Foreskin keratinocyte (primary cell): ENCODE measurements at places on chromosomes 3 and 15. TPM values are rescaled to one million over a fixed set of nuclear protein-coding genes. Genes with fewer than 3 reads are reported as not detected.

- no peak for DNase-seq
Measured at GRCh38 chr15:67093504-67093862, 28.1 kb downstream of the SMAD3 start.

DNA sequence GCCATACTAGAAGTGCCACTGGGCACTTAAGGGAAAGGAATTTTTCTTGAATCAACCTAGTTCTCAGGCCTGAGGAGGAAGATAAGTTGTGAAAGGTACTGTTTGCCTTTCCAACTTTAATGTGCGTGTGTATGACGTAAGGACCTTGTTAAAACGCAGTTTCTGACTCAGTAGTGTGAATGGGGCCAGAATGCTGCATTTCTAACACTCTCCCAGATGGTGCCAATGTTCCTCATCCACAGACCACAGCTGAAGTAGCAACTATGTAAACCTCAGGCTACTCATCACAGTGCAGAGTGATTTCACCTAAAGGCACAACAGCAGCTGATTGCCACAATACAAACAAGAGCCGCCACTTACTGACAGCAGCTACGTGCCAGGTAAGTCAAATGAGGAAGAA is 103.6 kb downstream of the OTOL1 start:
- DNase-seq = no peak

DNA sequence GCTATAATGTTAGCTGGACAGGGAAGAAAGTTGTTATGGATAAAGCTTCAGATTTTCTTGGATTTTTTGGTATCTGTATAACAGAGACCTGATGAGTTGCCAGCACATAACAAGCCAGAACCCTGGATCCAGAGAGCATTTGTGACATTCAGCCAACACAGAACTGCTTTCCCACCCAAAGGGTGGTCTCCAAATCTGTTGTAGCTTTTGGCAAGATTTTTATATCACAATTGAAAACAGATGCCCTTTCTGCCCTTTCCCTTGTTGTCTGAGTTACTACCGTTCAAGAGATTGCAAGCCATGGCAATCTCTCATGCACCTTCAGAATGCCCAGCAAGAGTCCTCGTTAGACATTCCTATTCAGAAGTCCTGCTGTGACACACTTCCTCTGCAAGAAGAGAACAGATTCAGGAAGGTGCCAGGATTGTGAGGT is 107.6 kb upstream of the FGF7 start:
- no peak for DNase-seq

DNA sequence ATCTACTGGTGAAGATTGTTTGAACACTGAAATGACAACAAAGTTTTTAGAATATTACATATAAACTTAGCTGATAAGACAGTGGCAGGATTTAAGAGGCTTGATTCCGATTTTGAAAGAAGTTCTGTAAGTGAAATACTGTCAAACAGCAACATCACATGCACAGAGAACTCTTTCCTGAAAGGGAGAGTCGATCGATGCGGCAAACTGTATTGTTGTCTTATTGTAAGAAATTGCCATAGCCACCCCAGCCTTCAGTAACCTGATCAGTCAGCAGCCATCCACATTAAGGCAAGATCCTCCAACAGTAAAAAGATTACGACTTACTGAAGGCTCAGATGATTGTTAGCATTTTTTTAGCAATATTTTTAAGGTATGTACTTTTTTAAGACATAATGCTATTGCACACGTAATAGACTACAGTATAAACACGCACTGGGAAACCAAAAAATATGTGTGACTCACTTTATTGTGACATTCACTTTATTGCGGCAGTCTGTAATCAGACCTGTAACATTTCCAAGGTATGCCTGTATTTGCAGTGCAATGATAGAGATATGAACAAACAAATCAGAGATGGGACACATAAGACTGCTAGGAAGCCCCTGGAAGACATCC is 225.6 kb upstream of the UBE2E1 start:
- DNase-seq = peak; percentile 63

- DNase-seq = no peak
Measured at GRCh38 chr3:47394881-47395280, 14.1 kb downstream of the PTPN23 start.

GRCh38 chr3:122055215-122055614 is at the start of gene CD86:
Gene CD86, plus strand, starts transcription at chr3:122055362. Its CDS starts 128 bp downstream, at chr3:122055490.
- DNase-seq = no peak

- DNase-seq = no peak
Measured at GRCh38 chr3:194458131-194458530, 28.7 kb downstream of the ATP13A3 start.

DNA sequence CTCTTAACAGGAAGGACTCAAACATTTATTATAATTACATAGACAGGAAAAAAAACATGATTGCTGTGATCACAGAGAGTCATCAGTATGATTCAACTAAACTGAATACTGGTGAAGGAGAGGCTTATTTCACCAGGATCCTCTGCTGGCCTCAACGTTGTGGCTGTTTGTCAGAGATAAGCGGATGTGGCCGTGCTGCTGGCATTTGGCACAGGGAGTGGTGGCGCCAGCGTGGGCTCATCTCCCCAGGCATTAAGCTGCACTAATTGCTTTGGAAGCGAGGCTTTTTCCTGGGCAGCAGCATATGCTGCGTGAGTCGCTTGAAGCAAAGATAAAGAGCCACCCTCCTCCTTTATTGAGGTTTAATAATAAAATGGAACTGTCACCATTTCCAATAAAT is 306.7 kb downstream of the LRTM1 start:
- DNase-seq = no peak

GRCh38 chr15:90782442-90782841 is 65.3 kb downstream of the BLM start:
- no peak for DNase-seq

DNA sequence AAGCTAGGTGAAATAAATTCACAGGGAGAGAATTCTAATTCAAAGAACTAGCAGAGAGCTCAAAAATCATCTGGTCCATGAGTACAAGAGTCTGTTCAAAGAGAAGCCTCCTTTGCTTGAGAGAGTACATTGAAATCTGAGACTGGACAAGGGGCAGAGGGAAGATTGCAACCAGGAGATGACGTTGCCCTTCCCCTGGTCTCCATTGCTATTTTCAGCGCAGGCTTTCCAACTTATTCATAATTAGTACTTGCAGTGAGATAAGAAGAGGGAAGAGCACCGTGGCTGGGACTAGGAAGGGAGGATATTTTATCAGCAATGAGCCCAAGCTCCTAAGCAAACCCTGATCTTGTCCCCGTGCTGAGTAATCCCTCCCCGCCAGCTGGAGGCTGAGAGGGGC is 251.8 kb upstream of the RORA start:
- no peak for DNase-seq

GRCh38 chr15:45449916-45450867 is 71.8 kb upstream of the GATM start:
- no peak for DNase-seq

DNA sequence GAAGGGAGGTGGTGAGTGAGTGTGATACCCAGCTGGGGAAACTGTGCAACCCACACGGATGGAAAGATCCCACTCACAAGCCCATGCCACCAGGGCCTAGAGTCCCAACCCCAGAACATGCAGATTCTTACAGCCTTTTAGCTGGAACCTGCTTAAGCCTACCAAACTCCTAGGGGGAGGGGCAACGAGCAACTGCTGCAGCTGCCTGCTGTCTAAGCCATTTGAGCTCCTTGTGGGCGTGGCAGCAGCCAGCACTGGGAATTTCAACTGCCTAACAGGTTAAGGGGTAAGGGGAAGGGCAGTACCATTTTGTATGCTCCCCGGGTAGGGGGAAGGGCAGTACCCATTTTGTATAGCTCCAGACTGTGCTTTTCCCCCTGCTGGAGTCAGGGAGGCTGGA is 673.2 kb upstream of the BCHE start:
- no peak for DNase-seq

DNA sequence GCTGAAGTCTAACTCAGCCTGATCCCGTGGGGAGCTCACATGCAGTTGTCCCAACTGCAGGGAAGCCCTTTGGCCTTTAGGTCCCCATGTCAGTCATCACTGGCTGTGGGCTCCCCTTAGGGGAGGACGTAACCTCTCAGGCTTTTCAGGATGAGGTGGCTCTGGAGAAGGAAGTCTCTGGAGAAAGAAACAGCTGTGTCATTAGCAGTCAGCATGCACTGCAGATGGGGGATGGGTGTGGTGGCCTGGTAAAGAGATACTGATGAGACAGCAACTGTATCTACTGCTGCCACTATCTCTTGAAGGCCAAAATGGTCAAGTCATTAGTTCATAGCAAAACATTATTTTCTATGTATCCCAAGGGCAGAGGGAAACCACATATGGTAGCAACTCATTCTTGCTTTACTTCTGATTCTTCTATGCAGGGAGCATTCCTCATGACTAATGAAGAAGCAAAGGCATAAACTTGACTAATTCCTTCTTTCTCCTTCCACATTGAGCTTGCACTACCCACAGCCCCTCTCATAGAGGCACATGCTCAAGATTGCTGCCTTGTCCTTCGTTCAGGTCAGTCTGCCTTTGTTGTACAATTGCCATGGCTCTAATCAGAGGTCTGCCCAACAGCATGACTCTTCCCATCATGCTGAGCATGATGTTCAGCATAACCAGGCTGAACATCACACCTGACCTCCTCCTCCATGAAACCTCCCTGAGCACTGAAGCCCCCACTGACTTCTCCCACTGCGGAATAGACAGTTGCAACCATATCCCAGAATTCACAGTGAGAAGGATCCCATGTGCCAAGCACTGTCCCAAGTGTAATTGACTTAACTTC is 47.8 kb upstream of the TMEM158 start:
- no peak for DNase-seq

DNA sequence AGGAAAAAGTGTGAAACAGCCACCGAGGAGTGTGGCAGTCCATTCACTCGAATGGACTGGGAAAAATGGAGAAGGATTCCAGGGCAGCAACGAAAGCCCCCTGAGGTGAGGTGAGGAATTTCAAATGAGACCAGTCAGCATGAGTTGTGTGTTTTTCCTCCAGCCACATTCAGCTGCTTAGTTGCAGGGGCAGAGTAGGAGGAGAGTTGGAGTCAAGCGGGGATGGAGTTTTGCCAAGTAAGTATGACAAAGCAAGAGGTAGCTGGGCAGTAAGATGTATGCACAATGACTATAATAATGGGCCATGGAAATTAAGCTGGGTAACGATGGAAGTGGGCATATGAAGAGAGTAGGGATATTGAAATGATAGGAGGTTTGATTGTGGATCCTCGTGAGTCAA is 64.4 kb downstream of the CCDC54 start:
- no peak for DNase-seq

GRCh38 chr15:100330629-100331215 is 11.1 kb downstream of the ADAMTS17 start:
- DNase-seq = no peak

- no peak for DNase-seq
Measured at GRCh38 chr3:13685721-13686120, 136.8 kb downstream of the FBLN2 start.

GRCh38 chr3:195885036-195885891 is 23.1 kb downstream of the TNK2 start:
- DNase-seq = no peak

- no peak for DNase-seq
Measured at GRCh38 chr15:80898040-80898439, 91.6 kb downstream of the MESD start.

DNA sequence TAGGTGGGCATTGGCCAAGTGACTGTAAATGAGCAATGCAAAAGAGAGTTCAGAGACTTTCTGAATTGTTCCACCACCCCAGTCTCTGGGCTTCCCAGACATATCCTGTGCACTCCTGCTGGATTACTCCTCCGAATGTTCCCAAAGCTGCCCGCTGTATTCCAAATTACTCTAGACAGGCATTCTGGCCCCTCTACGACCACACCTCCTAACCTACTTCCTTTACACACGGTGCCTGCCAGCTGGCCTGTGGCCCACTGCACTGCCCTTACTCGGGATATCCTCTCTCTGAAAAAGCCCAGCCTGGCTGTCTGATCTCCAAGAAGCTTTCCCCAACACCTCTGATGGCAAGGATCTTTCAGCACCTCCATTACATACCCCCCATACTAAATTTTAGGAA is 66.6 kb downstream of the DUT start:
- DNase-seq = no peak

- no peak for DNase-seq
Measured at GRCh38 chr3:23601091-23601822, 204.5 kb upstream of the UBE2E1 start.

The IQCH gene
- 2.6 and 3.3 TPM in 2 replicates for total RNA-seq

The DPH3 gene
- total RNA-seq = 18.5 and 20.4 TPM in 2 replicates

The MINDY4B gene
- not detected in 2 replicates for total RNA-seq

The HTR3E gene
- total RNA-seq = not detected in 2 replicates

The FMN1 gene
- 1.7 TPM in 2 replicates for total RNA-seq

The LRRC31 gene
- total RNA-seq = not detected in 2 replicates

The SLC22A13 gene
- 0.17 and 0.21 TPM in 2 replicates for total RNA-seq

The FEZF2 gene
- not detected in 2 replicates for total RNA-seq

The DNAH12 gene
- total RNA-seq = under 0.01 TPM in 1 of 2 replicates, not detected in the other

The UTS2B gene
- 0.11 TPM in 1 of 2 replicates, not detected in the other for total RNA-seq

The GOLGA6L10 gene
- 0.63 and 1.2 TPM in 2 replicates for total RNA-seq

The ONECUT1 gene
- not detected in 2 replicates for total RNA-seq

The AQR gene
- total RNA-seq = 30.0 and 34.0 TPM in 2 replicates

The GOLGA6A gene
- not detected in 2 replicates for total RNA-seq

The PDZRN3 gene
- 0.24 and 0.25 TPM in 2 replicates for total RNA-seq
